ENCODE measurements at places on chromosomes 1 and 21.
A peak's percentile ranks its signal among the peaks of the same experiment; 100 is the strongest.

GRCh38 chr1:167105271-167106118 is 11.6 kb downstream of the STYXL2 start:
- DNase-seq: no peak

- DNase-seq: no peak
These were observed 6.6 kb downstream of the BMP8B start for GRCh38 chr1:39782103-39782502.

GRCh38 chr1:33610864-33611455 is 138.5 kb downstream of the ZSCAN20 start:
- DNase-seq: no peak

DNA sequence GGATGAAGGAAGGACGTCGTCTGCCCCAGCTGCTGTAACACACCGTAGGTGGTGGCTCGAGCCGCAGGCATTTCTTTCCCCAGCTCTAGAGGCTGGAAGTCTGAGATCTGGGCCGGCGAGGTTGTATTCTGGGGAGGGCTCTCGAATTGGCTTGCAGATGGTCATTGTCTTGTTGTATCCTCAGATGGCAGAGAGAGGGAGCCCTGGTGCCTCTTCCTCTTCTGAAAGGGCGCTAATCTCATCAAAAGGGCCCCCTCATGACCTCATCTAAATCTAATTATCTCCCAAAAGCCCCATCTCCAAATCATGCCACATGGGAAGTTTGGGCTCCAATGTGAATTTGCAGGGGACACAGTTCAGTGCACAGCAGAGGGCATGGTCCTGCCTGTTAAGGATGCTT is 109.0 kb downstream of the SIK1 start:
- DNase-seq: no peak

- no peak for DNase-seq
These were observed 16.5 kb upstream of the SETDB1 start for GRCh38 chr1:150909585-150910180.

GRCh38 chr1:95953015-95953414 is 719.0 kb downstream of the RWDD3 start:
- DNase-seq: no peak

- peak; percentile 61 for DNase-seq
These were observed at the start of gene VWA1 for GRCh38 chr1:1435106-1435903. TSS of gene VWA1 (plus strand) at chr1:1435690. CDS start at chr1:1435749, 59 bp downstream.
